ENCODE measurements at places on chromosomes 12 and 14.
A peak's percentile ranks its signal among the peaks of the same experiment; 100 is the strongest.

GRCh38 chr14:96380735-96381134, 11.2 kb upstream of the AK7 start:
- DNase-seq = no peak

DNA sequence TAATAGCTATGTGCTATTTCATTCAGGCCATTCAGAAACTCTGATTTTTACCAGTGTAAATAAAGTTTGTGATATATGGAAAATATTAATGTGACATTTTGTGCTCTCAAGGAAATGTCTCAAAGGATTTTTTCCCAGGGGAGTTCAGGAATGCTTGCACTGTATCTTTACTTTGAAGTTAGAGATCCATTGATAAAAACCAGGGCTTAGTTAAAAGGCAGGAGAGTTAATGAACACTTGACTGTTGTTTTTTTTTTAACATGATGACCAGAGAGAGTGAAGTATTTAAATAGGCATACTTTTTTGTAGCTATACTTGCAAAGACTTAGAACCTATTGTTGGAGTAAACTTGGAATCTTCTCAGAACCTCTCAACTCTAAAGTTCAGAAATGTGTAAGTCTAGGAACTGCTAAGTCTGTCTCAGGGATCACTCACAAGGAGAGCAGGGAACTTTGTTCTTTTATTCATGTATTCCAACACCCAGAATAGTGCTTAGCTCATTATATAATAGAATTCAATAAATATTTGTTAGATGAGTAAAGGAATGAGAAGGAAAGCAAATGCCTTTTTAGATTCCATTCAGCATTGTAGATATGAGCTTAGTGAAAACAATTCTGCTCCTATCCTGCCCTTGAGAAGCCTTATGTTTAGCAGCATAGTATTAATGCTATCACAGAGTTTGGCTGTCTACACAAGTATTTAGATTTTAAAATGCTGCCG, 117.5 kb downstream of the DAAM1 start:
- DNase-seq = no peak

GRCh38 chr12:53099071-53099882, 1.8 kb downstream of the IGFBP6 start:
- DNase-seq = peak; percentile 91

GRCh38 chr14:99205086-99205688, 66.8 kb downstream of the BCL11B start:
- no peak for DNase-seq

- DNase-seq = peak; percentile 36
Measured at GRCh38 chr12:101823891-101824290, 6.9 kb downstream of the GNPTAB start.

GRCh38 chr14:38409071-38409705, 153.3 kb upstream of the CLEC14A start:
- DNase-seq = no peak

DNA sequence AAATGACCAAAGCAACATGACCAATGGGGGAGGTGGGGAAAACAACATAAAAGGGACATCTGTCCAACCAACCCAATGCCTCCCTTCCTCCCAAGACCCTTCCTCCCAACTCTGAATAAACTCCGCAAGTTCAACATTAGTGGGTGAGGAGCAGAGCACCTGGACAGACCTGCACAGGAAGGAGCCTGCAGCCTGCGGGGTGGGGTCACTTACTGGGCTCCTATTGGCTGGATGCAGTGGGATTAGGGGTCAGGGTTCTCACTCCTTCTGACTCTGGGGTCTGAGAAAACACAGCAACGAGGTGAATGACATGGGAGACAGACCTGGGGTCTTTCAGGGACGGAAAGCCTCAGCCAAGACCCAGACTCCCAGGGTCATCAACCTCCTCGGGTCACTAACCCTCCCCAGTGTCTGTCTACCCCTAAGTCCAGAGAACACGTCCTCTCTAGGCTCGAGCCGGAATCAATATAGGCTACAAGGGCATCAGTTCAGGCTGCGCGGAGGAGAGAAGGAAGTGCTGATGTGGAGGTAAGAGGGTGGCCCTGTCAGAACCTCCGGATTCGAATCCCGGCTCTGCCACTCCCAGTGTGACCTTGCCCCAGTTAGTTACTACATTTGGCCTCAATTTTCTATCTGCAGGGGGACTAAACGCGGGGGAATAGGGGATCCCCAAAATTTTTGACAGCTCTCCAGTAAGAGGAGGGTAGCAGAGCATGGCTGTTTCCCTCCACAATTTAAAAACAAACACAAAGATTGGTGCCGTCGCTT, 860 bp downstream of the NDRG2 start:
- no peak for DNase-seq

DNA sequence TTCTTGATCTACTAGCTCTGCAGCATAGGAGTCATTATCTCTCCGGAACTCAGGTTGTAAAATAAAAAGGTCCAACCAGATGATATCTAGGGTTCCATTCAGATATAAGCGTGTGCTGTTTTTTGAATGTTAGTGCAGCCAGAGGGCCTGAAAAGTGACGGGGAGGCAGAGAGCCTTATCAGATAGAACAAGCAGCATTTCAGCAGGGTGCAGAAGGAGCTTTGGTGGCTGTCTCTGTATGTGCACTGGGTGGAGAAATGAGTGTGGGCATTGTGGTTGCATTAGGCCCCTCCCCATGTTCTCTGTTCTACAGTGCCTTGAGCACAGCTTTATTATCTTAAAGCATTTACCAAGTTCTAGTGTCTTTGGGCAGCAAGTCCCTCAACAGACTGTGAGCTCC, 275.1 kb downstream of the NRXN3 start:
- DNase-seq = no peak

- DNase-seq = no peak
Measured at GRCh38 chr14:61524936-61525292, 170.4 kb upstream of the HIF1A start.

GRCh38 chr14:59265808-59266207, 77.3 kb downstream of the DAAM1 start:
- DNase-seq = no peak

GRCh38 chr12:20205854-20206253, 162.5 kb upstream of the PDE3A start:
- no peak for DNase-seq

DNA sequence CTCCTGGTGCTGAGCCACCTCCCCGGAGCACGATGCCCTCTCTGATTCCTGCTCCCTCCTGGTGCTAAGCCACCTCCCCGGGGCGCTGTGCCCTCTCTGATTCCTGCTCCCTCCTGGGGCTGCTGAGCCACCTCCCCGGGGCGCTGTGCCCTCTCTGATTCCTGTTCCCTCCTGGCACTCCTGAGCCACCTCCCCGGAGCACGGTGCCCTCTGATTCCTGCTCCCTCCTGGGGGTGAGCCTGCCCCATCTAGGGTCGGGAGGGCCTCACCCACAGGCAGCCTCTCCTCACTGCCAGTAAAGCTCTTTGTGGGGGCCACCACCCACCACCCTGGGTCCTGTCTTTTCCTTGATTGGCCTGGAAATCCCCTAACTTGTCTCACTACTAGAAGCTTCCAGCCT, 327.6 kb upstream of the SFSWAP start:
- DNase-seq = no peak

GRCh38 chr12:114404083-114404925, 1.6 kb downstream of the TBX5 start:
- DNase-seq = no peak

- no peak for DNase-seq
Measured at GRCh38 chr14:89844508-89844907, 110.0 kb downstream of the EFCAB11 start.

DNA sequence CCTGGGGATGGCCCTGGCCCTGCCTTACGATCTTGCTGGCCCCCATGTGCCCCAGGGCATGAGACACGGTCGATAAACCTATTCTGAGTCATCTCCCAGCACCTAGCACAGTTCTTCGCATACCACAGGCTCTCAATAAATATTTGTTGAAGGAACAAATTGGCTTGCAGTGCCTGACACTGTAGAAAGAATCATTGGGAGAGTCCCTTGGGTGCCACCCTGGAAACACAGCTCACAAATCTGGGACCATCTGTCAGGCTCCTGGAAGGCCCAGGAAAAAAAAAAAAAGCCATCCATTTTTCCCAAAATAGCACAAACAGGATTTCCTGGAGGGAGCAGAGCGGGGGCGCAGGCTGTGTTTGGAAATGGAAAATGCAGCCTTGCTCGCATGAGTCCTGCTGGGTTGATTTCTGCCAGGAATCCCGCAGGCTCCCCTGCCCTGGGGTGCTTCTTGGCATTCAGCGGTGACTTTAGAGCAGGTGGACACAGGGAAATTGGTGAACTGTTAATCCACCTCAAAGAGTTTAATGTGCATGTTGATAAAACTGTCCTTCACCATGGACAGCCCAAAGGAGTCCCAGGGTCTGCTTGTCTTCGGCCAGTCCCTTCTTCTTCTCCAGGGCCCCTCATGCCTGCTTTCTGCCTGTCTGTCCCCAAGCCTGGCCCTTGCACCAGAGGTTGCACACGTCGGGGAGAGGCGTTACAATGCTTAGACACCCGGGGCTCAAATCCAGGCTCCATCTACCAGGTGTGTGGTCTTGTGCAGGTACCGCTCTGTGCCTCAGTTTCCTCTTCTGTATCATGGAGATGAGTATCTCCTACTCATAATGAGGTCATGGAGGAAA, 106.1 kb upstream of the RFLNA start:
- DNase-seq = no peak

GRCh38 chr14:97824218-97824617, 1027.0 kb downstream of the VRK1 start:
- no peak for DNase-seq

DNA sequence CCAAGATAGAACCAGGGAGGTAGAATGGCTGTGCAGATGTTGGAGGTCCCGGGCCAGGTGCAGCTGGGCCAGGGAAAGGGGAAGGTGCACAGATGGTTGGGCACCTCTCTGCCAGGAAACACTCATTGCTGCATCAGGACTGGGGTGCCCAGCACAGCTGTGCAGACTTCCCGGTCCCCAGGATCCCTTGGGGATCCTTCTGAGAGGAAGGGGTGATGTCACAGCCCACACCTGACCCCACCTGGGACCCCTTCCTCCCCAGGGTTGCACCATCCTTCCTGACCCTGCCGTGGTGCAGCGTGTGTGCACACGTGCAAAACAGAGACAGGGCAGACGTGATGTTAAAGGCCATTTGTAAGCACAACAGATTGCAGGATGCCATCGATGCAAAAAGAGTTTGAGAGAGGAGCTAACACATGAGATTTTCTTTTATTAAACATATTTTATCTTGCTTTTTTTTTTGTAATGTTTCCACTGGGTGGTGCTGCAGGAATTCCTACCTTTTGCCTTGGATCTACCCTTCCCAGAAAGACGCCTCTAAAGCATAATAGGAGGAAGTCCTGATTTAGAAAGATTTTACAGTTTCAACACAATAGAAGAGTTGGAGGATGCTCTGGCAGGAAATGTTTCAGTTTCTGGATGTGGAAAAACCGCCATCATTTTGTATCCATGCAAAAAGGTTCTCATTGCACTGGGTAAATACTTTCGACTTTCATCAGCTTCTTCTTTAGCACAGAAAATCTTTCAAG, 14.8 kb downstream of the ELK3 start:
- DNase-seq = no peak

- DNase-seq = no peak
Measured at GRCh38 chr14:74979029-74979428, 23.6 kb upstream of the PGF start.

DNA sequence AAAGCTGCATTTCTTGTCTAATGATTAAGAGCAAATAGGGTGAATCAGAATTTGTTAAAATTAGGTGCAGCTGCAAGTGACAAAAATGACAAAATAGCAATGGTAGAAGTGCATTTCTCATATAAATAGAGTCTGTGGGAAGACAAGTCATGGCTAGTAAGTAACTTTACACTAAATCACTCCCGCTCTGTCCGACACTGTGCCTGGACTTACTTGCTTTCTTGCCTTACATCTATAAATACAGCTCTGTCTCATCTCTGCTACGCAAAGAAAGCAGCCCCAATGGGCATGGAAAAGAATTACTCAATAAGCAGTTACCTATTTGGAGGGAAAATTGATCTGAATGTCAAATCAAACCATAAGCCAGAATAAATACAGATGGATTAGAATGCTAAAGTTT, 245.4 kb upstream of the KRR1 start:
- no peak for DNase-seq

DNA sequence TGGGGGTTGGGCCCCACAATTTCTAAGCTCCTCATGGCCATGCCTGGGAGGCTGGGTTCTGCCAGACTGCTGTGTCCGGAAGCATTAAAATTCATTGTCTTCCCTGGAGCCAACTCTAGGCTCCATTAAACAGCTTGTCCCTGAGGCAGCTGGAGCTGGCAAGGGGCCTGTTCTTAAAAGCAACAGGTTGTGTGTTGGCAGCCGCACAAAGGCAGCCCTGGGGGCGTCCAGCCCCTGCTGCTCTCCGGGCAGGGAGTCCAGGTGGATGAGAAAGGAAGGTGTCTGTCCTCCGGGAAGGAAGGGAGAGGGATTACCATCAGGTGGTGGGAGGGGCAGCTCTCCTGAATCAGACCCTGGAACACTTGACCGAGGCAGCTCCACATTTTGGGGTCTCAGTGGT, 98.9 kb downstream of the CHST11 start:
- DNase-seq = no peak

GRCh38 chr12:31896514-31897039, 62.6 kb upstream of the RESF1 start:
- no peak for DNase-seq

DNA sequence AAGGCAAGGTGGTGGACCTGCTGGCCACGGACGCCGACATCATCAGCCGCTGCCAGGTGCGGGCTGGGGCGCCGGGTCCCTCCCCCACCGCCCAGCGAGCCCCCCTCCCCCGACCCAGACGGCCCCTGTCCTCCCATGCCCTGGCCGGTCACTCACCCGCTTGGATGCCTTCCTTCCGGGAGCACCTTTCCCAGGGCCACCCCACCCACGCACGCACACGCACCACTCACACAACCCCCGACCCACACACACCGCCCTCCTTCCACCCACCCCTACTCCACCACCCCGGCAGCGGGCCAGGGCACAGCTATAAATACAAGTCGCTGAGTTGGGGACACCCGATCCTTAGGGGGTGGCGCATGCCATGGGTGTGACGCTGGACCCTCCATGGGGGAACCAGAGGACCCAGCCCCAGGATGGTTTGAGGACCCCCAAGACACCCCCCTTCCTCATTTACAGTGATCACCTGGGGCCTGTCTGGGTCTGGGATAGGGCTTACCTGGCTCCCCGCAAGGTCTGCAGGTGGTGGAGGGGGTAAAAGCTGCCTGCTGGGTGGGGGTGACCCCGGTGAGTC, 465 bp downstream of the ADSS1 start:
- DNase-seq = no peak

- DNase-seq = no peak
Measured at GRCh38 chr14:70988452-70988851, 81.2 kb downstream of the PCNX1 start.

DNA sequence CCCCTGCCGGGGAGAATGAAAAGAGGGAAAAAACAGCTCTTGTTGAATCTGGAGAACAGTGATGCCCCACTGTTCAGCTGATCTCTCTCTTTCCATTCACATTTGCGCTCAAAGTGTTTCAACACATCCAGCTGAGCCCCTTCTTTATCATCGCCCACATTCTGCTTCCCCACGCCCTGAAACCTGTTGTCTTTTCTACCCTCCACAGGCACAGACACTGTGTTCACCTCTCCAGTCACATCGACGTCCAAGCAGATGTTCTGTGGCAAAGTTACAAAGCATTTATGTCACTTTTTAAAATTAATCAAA, 338.7 kb downstream of the EGLN3 start:
- DNase-seq = no peak

Data from 8988T (cell line).